Activated B cell treated with CpG ODN at 0.5 μM for 24 hours (primary cell): ENCODE measurements at places on chromosomes 12 and 14.

GRCh38 chr12:116015525-116015924 lies 262.0 kb downstream of the MED13L start:
- DNase-seq = no peak

DNA sequence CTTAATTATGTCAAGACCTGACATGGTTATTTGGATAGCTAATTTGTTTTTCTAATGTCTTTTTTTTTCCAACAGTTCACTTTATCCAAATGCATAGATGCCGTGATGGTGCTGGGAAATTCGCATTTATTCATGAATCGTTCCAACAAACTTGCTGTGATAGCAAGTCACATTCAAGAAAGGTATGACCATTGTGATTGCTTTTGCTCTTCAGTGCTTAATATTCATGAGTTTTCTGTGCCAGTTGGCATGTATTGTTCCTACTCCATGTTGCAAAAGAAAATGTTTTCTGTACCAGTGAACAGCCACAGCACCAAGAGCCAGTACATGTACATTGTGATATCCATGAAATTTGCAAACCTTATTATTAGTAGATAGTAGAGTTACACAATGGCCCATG lies 11.8 kb downstream of the GTF2H3 start:
- no peak for DNase-seq

DNA sequence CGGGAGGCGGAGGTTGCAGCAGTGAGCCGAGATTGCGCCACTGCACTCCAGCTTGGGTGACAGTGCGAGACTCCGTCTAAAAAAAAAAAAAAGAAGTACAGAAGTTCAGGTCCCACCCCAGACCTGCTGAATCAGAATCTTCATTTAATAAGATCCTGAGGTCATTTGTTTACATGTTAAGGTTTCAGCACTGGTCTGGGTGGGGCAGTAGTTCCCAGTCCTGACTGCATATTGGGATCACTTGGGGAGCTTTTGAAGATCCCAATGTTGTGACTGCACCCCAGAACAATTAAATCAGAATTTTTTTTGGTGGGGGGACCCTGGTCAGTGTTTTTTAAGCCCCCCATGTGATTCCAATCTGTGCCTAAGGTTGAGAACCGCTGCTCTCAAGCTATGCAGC lies 11.7 kb upstream of the COL2A1 start:
- DNase-seq = no peak

DNA sequence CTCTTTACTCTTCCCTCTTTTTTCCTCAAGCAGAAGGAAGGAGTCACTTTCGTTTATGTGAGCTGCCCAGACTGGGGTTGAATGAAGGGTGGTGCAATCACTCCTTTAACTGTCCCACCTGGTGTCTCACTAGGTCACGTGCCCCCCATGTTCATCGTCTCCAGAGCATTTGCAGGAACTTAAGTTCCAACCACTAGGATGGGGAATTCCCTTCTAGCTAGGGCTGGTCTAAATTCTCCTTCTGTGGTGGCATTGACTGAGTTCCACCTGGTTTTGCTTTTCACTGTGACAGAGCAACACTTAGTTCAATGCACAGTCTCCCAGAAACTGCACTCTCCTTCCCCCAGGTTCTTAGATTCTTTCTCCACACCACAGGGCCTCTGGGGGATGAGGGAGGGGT lies 9.5 kb downstream of the FANCM start:
- no peak for DNase-seq

GRCh38 chr12:77152623-77153193 lies 87.3 kb upstream of the E2F7 start:
- no peak for DNase-seq

- DNase-seq = no peak
Observed at GRCh38 chr14:26775765-26776563, 178.1 kb upstream of the NOVA1 start.

GRCh38 chr14:52271538-52271937 lies 4.0 kb downstream of the PTGDR start:
- DNase-seq = no peak

DNA sequence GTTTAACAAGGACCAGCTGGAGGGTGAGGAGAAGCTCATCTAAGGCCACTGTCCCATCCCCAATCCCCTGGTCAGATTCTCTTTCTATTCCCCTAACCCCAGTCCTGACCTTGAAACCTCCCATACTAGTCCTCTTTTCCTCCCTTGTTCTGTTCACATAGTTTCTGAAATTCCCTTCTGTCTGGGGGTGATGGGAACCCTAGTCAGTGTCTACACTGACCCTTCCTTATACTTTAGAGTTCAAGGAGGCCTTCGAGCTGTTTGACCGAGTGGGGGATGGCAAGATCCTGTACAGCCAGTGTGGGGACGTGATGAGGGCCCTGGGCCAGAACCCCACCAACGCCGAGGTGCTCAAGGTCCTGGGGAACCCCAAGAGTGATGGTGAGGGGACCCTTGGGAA lies 2.4 kb downstream of the MYL6B start:
- no peak for DNase-seq

DNA sequence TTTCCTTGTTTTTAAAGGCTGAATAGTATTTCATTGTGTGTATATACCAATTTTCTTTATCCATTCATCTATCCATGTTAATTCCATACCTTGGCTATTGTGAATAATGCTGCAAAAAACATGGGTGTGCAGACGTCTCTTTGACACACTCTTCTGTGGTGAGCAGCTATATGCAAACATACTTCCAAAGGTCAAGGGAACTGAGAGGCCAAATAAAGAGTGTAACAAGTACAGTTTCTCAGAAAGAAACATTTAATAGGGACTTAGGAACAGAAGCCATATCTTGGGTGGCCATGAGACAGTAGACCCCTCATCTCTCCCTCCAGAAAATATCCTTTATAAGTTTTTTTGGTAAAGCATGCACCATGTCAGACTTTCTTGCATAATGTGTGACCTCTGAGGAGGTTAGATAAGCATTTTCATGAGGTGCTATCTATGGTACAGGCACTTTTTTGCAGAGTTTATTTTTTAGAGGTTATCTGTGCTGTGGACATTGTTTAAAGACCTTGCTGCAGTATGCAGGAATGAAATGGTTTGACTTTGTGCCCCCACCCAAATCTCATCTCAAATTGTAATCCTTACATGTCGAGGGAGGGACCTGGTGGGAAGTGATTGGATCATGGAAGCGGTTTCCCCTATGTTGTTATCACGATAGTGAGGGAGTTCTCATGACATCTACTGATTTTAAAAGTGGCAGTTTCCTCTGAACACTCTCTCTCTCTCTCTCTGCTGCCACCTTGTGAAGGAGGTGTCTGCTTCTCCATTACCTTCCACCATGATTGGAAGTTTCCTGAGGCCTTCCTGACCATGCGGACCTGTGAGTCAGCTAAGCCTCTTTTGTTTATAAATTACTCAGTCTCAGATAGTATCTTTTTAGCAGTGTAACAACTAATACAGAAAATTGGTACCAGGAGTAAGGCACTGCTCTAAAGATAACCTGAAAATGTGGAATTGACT lies 1202.3 kb downstream of the GALC start:
- DNase-seq = no peak

DNA sequence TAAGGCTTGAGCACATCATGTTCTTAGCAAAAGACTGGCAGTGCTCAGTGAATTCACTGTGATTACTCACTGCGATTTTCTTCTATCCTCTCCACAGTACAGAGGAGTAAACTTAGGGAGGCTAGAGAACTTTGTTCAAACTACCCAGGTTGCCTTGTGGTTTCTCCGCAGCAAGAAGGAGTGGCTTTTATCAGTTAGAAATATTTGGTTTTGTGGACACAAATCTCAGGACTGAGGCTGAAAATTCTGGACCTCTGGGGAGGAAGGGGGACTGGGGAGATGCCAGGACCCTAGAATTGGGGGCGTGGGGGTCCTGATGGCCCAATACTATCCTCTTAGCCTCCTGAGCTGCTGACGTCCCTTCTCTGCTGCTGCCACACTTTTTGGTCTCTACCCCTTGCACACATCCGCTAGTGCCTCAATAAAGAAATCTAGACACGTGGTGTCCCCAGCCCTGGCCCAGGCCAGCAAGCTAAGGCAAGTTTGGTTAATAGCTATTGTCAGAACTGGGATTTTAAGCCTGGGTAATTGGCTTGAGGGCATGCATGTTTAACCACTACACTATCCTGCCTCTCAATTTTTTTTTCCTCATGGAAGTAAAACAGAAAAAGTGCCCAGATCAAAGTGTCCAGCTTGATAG lies 842 bp downstream of the OAS2 start:
- DNase-seq = no peak

DNA sequence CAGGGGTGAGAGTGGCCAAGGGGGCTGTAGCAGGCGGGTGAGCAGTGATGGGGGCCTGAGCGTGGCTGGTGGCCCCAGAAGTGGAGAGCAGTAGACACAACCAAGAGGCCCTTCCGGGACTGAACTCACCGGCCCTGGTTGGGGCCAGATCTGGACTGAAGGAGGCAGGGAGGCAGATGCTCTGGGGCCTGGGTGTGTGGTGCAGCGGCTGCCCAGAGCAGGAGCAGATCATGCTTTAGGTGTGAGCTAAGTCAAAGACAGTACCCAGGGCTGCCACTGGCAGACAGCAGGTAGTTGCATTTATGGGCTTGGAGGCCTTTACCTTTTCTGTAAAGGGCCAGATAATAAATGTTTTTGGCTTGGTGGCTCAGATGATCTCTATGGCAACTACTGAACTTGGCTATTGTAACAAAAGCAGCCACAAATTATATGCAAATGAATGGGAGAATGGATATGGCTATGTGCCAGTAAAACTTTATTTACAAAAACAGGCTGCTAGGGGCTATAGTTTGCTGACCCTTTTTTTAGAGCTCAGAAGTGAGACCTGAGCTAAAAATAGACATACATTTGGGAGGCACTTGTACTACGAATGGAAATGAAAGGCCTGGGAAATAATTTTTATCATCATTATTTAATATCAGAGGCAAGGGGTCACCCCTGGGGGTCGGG lies 25.6 kb downstream of the SETD1B start:
- no peak for DNase-seq

GRCh38 chr12:93664573-93665138 lies 12.5 kb upstream of the CRADD start:
- no peak for DNase-seq

- no peak for DNase-seq
Observed at GRCh38 chr12:69936214-69936731, 111.2 kb downstream of the MYRFL start.

GRCh38 chr14:73173092-73173735 lies 36.9 kb downstream of the PSEN1 start:
- DNase-seq = no peak

DNA sequence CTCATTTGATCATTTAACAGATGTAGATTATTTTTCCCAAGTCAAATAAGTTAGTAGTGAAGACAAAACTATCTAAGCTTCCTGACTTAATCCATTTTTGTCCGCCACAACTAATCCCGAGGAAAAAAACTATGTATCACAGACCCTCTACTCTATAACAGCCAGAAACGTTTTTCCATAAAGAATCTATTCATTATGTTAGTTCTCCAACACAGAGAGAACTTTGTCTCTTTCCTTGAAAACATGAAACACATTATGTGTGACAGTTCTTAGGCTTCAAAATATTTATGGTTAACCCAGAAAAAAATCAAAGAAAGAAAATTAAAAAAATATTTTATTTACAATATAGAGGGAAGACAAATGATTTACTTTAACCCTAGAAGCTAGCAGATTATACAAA lies 100.1 kb downstream of the PLEKHG7 start:
- DNase-seq = no peak

GRCh38 chr12:132190012-132190755 lies 45.9 kb downstream of the NOC4L start:
- no peak for DNase-seq

GRCh38 chr12:89863968-89864367 lies 155.3 kb upstream of the ATP2B1 start:
- no peak for DNase-seq

GRCh38 chr14:24706351-24706750 lies 72.4 kb upstream of the GZMB start:
- no peak for DNase-seq

GRCh38 chr14:49505041-49505766 lies 81.0 kb downstream of the RPS29 start:
- no peak for DNase-seq

GRCh38 chr14:97413966-97414717 lies 617.0 kb downstream of the VRK1 start:
- DNase-seq = no peak

DNA sequence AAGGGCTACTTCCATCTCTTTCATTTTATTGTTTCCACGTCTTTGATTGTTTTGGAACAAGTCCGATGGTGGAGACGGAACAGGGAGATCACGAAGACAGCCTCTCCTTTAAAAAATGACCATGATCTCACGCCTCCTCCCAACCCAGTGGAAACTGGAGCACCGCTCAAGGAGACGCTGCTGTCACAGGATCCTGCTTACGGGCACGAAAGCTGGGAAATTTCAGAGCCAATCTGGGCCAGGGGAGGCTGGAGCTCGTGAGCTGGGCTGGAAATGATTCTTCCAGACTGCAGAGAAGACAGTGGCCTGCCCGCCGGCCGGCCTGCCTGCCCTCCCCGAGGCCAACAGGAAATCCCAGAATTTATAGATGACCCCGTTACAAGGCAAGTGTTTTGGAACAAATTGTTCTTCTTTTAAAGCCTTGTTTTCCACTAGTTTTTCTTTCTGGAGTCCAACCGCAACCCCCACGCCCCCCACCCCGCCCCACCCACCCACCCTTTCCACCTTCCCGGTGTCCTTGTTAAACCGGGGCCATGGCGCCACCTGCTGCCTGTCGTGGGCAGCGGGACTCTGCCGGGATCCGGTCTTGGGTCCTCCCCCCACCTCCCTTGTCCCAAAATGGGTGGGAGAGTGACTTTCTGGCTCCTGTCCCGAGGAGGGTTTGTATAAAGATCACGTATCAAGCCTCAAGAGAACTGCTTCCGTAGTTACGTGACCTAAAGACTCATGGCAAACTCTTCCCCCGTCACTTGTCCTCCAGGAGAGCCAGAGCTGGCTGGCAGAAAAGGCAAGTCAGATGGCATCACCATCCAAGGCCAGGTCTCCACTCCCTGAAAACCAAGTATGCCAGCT lies 40.3 kb downstream of the MAP1LC3B2 start:
- peak; percentile 62 for DNase-seq

GRCh38 chr12:2944401-2945047 lies 14.7 kb upstream of the TEAD4 start:
- peak; percentile 32 for DNase-seq

DNA sequence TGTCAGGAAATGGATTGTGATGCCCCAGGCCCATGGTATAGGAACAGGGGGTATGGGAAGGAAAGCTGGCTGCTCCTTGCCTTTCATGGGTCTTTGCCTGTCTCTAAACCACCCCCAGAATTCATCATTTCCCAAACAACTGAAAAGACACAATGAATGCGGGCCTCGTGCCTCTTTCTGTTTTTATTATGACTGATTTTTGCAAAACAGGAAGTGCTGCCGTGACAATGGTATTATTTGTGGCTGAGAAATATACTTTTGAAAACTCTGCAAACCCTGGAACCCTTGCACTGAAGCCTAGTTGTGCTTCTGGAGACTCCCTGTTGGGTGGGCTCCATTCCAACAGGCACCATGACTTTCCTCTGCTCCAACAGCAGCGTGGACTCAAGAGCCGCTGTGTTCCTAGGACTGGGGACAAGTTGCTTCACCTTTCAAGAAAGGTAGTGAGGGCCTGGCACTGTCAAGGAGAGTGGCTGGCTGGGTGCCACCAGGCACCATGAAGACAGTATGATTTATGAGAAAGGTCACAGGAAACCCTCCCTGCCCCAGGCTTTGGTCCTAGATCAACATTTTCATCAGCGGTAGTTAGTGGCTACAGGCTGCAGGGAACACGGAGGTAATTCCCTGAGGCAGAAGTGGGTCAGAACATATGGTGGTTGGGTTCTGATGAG lies 4.8 kb upstream of the DGLUCY start:
- no peak for DNase-seq

GRCh38 chr14:54189748-54190354 lies 207.0 kb upstream of the CDKN3 start:
- DNase-seq = no peak

GRCh38 chr14:62661818-62662217 lies 383.4 kb downstream of the KCNH5 start:
- no peak for DNase-seq

- no peak for DNase-seq
Observed at GRCh38 chr14:83559721-83560120, 1970.2 kb upstream of the FLRT2 start.
